Frontal cortex (tissue), 4 donors: ENCODE measurements at places on chromosomes 7 and 10. TPM values are rescaled to one million over a fixed set of nuclear protein-coding genes. Genes with fewer than 3 reads are reported as not detected.

Gene CDK14
- 77.9 TPM for total RNA-seq

Gene CHRM2
- 5.3 TPM for total RNA-seq

Gene KCNH2
- 6.1 TPM for total RNA-seq

Gene CRHR2
- total RNA-seq: 0.41 TPM

Gene LIPF
- not detected for total RNA-seq

Gene SLC39A12
- 4.5 TPM for total RNA-seq

Gene GIMAP6
- 6.9 TPM for total RNA-seq

Gene NRAP
- total RNA-seq: not detected

Gene CNPY1
- under 0.01 TPM for total RNA-seq

Gene PALD1
- 6.9 TPM for total RNA-seq

Gene EVX1
- not detected for total RNA-seq
